ENCODE measurements at places on chromosomes 13 and 19. TPM values are rescaled to one million over a fixed set of nuclear protein-coding genes. Genes with fewer than 3 reads are reported as not detected.

Gene SLC1A6
- not detected for total RNA-seq

Gene CLEC17A
- total RNA-seq, result not detected

Gene NKPD1
- not detected for total RNA-seq

Gene NRTN
- total RNA-seq, result 0.30 TPM

Gene SH2D3A
- total RNA-seq, result not detected

Gene CALM3
- 351 TPM for total RNA-seq

Gene CAMSAP3
- 0.22 TPM for total RNA-seq

Gene REX1BD
- total RNA-seq, result 64.4 TPM

Gene ZNF723
- not detected for total RNA-seq

Gene CAPN12
- total RNA-seq, result not detected

Gene CACNG6
- 4.0 TPM for total RNA-seq

Gene SBK2
- not detected for total RNA-seq

Gene ETV2
- 0.95 TPM for total RNA-seq

Gene ZNF470
- total RNA-seq, result 4.2 TPM

Gene OLFM2
- total RNA-seq, result 0.91 TPM

Gene OR4F17
- total RNA-seq, result not detected

Gene KLF12
- 26.0 TPM for total RNA-seq

Gene C2CD4C
- total RNA-seq, result 0.38 TPM

Gene DACT3
- 0.22 TPM for total RNA-seq
